Right cardiac atrium (tissue), 5 donors: ENCODE measurements at places on chromosomes 2 and 18. TPM values are rescaled to one million over a fixed set of nuclear protein-coding genes. Genes with fewer than 3 reads are reported as not detected.

DNA sequence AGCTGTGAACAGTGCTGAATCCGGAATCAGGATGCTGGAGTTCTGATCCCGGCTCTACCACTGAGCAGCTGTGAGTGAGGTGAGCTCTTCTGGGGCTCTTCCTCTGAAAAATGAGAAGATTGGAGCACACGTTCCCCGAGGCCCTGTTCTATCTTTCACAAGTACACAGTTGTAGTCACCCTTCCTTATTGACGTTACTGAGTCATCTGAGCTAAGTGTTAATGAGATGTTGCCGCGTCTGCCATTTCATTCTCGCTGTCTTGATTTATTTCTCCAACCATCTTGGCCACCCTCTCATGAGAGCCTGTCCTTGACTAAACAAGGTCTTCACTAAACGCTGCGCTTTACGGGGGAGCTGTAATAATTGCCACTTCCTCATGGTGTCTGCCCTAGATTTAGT lies 31.9 kb upstream of the EFR3B start:
- DNase-seq = no peak

Gene TLX2
- total RNA-seq = not detected

Gene CD302
- 31.4 TPM for total RNA-seq

GRCh38 chr2:85547859-85548607 lies 9.1 kb downstream of the MAT2A start:
- DNase-seq = no peak

Gene ACKR3
- 31.1 TPM for total RNA-seq

DNA sequence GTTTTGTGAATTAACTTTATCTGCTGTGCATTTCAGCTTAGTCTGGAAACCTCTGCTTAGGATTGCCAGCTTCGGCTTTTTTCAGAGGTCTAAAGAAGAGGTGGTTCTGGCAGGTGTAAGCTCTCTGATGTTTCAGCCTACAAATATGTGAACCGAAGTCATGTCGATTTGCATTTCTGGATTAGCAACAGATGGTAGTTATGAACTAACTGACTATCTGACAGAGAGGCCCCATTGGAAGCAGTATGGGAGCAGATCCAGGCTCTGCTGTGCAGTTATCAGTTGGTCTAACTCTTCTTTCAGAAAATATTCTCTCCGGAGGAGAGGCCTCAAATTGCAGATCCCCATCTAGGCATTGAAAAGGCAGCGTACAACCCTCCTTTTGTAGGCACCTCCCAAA lies 32.7 kb upstream of the SPRED2 start:
- no peak for DNase-seq

DNA sequence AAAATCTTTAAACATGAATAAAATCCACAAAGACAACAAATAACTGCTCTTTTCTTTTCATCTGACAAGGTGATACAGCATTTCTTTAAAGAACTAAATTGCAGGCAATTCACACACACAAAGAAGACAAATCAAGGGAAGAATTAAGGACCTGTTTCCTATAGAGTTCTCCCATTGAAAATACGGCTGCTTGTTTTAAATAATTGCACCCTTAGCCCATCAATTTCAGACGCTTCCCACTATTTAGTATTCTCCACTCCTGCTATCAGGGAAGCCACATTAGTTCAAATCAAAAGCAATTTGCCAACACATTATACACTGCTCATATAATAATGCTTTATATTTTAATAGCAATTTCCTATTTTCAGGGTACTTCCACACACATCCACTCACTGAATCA lies 11.3 kb downstream of the CMPK2 start:
- DNase-seq = no peak

DNA sequence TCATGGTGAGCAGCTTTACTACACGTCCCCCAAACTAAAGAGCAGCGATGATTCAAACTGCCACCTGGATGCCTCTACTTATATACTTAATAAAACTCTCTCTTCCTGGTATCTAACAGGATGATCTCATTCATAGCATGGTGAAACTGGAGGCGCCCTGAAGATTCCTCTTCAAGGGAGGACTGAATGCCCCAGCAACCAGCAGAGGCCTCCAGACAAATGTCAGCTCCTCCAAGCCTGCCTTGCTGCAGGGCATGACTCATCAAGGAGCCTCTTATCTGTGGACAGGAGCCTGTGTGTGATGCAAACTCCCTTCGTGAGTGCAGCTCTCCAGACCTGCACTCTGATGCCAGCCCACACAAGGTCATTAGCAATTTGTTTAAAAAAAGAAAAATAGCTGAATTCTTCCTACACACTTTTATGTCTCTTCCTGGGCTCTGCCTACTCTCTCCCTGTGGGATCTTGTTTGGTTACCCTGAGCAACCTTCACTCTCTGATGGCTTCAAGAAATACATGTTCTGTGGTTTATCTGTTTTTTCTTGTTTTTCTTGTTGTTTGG lies 30.2 kb downstream of the LONRF2 start:
- peak; percentile 44 for DNase-seq

DNA sequence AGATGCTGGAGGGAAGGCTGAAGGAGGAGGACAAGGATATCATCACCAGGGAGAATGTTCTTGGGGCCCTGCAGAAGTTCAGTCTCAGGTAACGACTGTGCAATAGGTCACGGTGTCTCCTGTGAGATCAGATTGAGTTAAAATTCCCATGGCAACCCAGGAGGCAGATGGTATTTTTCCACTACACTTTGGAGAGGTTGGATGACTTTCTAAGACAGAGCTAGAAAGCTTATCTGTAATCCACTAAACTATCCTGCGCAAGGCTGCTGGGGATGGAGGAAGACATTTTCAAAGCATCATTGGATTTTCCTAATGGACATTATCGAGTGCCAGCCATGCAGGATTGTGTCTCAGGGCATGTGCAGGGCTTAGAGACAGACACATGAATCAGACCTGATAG lies 74.6 kb downstream of the ARMC9 start:
- no peak for DNase-seq

DNA sequence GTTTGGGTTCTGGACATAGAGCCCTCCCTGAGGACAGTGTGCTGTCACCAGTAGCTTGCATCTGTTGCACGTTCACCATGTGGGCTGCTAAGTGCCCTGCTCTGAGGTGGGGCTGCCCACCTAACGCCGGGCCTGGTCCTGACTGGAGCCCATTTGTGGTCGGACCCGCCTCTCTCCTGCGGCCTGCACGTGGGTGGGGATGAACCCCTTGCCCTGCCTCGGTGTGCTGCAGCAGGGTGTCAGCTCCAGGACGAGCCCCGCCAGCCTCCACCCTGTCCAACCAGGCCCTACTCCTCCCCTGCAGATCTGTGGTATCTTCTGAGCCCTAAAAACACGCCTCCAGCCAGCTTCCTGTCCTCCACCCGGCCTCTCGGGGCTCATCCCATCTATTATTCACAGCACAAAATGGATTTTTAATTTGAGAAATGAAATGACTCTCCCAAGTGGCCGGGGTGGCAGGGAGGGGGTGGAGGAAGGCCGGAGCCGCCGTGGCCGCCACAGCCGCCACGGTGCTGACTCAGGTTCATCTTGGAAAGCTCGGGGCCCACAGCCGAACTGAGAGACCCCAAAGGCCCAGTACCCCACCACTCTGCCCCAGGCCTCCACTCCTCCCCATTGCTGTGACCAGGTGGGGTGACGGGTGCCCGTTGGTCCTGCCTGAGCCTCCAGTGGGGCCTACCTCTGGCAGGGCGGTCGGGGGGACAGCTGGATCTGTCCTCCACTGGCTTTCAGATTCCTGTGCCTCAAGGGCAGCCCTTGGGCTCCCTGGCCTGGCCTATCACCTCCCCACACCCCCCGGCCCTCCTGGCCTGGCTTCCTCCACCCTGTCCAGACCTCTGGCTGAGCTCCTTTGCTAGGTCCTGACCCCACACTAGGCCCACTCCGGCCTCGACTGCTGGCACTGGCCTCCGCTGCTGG lies 2.8 kb upstream of the ECEL1 start:
- DNase-seq = no peak

Gene TYMS
- 4.3 TPM for total RNA-seq

- DNase-seq = no peak
Measured at GRCh38 chr2:173952267-173953046, 12.7 kb downstream of the SP3 start.

DNA sequence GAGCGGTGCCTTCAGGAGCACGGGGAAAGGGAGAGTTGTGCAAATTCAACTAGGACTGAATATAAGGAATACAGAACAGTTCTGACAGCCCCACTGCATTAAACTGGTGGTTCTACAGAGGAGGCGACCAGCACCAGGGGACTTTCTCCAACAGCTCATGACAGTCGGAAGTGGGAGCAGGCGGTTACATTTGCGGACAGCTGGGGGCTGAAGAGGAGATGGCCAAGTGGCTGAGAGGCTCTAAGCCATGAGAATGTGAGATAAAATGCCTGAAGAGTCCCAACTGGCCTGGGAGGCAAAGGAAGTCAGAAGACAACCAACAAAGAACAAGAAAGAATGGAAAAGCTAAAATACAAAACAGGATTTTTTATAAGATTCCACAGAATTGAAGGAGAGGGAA lies 141.3 kb downstream of the L3MBTL4 start:
- DNase-seq = peak; percentile 53

DNA sequence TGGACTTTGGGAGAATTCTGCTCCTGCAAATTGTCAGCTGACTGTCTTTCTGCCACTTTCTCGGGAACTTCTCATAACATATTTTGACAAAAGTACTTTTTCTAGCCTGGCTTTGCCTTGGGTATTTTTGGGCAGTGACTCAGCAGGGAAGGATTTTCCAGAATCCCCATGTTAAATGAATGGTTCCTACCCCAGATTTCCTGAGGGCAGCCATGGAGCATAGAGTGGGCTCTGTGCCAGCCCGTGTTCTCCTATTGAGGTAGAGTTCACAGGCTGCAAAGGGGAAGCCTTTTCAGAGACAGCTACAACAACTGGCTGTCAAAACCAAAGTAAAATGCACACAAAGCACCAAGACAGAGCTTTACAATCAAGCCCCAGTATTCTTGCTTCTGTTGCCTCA lies 59.8 kb downstream of the BMP10 start:
- peak; percentile 64 for DNase-seq

Gene TMEM182
- 206 TPM for total RNA-seq

DNA sequence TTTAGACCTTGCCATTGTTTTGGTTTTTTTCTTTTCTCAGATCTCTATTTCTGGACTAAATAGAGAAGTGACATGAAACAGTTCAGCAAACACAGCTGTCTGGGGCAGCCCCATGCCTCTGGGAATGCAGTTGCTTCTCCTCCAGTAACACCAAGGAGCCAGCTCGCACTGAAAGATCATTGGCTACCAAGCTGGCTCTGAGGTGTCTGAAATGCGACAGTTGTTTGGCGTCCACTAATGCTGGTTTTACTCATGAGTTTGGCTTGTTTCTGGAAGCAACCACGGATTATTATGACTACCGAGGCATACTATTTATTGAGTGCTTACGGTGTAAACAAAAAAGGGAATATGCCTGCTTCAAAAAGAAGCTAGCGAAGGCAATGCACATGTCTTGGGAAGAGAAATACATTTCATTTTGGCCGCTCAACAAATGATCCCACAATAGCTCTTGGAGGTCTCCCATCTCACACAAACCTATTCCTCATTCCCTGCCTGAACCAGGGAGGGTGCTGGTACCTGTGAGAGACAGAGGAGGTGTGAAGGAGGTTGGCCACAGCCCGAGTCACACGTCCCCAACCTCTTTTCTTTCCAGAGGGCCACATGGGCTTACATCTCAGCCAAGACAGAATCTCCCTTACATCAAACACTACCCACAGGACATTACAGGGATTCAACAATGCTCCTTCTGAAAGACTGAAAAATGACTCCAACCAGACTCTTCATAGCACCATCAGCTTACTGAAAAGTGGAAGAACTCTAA lies 37.5 kb upstream of the NEB start:
- peak; percentile 75 for DNase-seq

DNA sequence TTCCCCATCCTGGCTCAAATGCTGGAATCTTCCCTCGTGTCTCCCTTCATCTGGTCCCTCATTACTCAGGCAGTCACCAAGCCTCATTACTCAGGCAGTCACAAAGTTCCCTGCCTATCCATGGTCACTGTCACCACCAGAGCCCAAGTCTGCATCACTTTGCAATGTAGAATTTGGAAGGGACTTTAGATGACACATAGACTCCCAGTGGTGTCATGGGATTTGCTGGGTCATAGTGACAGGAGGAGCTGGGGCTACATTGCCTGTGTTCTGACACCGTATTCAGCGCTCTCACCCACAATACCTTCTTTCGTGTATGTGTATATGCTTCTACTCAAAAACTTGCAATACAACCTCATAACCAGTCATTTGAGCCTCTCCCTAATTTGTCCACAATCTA lies 2.1 kb upstream of the EMILIN1 start:
- DNase-seq = no peak

DNA sequence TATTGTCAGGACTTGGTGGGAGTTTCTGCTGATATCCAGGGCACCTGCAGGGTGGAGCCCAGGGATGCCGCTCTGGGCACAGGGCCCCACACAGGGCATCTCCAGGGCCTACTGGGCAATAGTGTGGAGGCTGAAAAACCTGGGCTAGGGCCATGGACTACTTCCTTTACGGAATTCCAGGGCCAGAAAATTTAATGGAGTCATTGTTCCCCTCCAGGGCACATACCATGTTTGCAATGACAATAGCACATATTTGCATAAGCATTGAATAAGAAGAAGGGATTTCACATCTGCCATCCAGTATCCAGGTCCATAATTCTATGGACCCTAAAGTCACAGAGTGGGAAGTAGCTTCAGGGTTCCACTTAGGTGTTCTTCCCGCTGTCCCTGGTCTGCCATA lies 103.8 kb upstream of the TPO start:
- DNase-seq = no peak

GRCh38 chr2:147847746-147848391 lies 3.0 kb downstream of the ACVR2A start:
- no peak for DNase-seq

Gene TRIM43
- not detected for total RNA-seq

- DNase-seq = no peak
Measured at GRCh38 chr2:172065111-172065510, 20.2 kb upstream of the DLX1 start.

GRCh38 chr2:182144041-182144775 lies 158.6 kb downstream of the PPP1R1C start:
- DNase-seq = no peak

DNA sequence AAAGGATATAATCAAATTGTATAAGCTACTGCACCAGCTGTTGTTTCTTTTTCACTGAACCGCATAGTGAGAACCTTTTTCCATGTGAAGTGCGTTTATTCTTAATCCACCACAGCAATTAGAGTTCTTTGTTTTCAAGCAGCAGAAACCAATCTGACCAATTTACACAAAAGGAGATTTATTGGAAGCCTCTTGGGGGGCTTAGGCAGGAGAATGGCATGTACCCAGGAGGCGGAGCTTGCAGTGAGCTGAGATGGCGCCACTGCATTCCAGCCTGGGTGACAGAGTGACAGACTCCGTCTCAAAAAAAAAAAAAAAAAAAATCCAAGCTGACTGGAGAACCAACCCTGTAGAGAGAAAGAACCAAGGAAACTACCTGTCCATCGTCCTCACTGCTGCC lies 10.0 kb downstream of the ADNP2 start:
- DNase-seq = no peak

Gene VIT
- 13.6 TPM for total RNA-seq

Gene TCF23
- total RNA-seq = 0.11 TPM

- no peak for DNase-seq
Measured at GRCh38 chr2:27241761-27242613, 20.9 kb downstream of the SLC30A3 start.

Gene GLI2
- 4.8 TPM for total RNA-seq

- no peak for DNase-seq
Measured at GRCh38 chr2:7619203-7619970, 702.2 kb downstream of the RNF144A start.

Gene POTEC
- not detected for total RNA-seq

- no peak for DNase-seq
Measured at GRCh38 chr2:184336688-184337087, 261.6 kb upstream of the ZNF804A start.
